Right cardiac atrium (tissue), 5 donors: ENCODE measurements at places on chromosomes 6 and 20. TPM values are rescaled to one million over a fixed set of nuclear protein-coding genes. Genes with fewer than 3 reads are reported as not detected.

DNA sequence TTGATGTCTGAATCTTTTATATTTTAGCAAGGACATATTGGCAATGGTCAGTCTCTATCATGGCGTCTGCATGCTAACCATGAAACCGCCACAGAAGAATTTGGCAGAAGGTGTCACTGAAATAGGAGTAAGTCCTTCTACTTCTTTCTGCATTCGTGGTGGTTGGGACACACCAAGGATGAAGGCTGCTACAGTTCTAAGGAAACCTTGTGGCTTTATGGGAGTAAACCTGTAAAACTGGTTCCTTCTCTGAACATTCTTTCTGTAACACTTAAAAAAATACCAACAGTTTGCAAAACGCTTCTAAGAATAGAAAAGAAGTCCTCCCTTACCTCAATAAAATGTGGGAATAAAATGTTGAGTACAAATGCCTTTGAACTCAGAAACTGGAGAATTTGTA is 195.3 kb downstream of the SLC24A3 start:
- no peak for DNase-seq

GRCh38 chr6:166167258-166167731 is 356 bp downstream of the TBXT start:
- no peak for DNase-seq

GRCh38 chr6:26124781-26125685 is 37.8 kb downstream of the HFE start:
- no peak for DNase-seq

DNA sequence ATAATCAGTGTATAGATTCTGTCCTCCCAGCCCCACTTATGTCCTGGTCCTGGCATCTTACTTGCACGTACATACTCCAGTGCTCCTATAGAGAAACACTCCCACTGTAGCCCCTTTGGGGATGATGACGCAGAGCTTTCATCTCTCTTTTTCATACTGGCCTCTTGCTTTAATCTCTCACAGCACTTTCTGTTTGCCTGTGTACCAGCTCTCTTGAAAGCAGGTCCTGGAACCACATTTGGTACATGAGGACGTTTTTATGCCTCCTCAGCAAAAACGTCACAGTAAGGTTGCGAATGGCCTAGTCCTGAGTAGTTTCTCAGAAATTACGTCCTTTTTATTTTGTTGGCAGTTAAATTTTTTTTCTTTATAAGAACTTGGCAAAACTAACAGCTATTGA is 10.8 kb downstream of the L3MBTL3 start:
- DNase-seq = no peak

DNA sequence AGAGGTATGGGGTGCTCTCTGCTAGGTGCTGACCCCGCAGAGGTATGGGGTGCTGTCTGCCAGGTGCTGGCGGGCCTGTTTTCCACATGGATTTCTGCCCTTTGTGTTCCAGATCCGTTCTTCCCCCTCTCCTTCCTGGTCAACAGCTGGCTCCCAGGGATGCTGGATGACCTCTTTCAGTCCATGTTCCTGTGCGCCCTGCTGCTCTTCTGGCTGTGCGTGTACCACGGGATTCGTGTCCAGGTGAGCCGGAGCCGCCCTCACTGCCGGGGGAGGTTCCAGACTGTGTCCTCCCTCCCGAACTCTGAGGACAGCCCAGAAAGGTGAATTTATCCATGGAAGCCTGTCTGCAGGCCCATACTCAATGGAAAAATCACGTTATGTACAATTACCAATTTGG is 36.3 kb downstream of the DYNLT1 start:
- DNase-seq = no peak

The DPPA5 gene
- total RNA-seq = not detected

DNA sequence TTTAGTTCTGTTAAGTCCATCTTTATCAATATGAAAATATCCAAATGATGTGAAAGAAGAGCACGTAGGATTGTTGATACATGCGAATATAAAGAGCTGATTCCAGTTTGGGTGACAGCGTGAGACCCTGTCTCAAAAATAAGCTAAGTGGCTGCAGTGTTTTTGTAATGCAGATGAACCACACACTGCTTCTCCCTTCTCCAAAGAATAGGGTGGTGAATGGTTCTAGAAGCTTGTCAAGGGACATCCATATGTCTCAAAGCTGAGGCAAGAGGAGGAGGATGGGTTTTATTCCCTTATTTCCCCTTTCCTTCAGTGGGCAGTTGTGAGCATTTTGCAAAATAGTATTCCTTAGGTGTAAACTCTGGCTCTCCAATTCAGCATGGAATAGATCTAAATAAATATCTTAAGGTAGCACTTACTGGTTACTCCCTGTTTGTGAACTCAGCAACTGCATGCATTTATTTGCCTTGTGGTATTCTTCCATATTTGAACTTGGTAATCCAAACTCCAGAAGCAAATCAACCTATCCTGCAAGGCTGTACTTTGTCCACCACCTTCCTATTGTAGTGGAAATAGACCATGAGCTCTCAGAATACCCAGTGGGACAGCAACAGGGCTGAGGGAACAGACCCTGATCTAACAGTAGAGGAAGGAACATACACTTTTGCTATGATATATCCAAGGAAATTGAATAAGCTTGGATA is 38.0 kb downstream of the XRN2 start:
- no peak for DNase-seq

- DNase-seq = no peak
Observed at GRCh38 chr6:39495640-39496039, 173.1 kb upstream of the KCNK16 start.

GRCh38 chr6:131460614-131461000 is 112.4 kb upstream of the ARG1 start:
- no peak for DNase-seq

GRCh38 chr20:33871362-33871761 is 60.2 kb downstream of the CHMP4B start:
- peak; percentile 57 for DNase-seq

DNA sequence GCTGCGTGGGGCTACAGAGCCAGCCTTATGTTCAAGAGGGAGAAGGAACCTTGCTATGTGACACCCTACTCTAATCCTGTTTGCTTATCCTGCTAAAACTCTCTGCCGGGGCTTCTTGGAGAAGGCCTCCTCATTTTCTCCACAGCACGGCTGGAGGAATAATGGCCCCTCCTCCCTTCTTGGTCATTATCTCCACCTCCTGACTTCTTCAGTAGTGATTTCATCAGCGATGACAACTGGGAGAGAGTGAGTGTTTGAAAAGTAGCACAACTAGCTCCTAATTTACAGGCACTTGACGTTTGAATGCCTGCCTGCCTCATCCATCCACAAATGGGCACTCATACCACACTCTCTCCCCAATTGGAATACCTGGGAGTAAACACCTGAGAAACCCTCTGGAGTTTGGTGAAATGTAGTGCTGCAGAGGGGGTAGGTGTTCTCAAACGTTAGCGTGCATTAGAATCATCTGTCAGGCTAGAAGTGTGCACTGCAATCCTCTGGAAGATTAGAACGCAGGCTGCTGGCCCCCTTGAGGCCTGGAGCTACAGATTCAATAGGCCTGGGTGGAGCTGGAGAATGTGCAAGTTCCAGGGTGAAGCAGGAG is 148.5 kb downstream of the FOXC1 start:
- DNase-seq = no peak

GRCh38 chr20:47448429-47448828 is 53.3 kb upstream of the NCOA3 start:
- no peak for DNase-seq

- no peak for DNase-seq
Observed at GRCh38 chr6:25537349-25538018, 114.5 kb upstream of the SCGN start.

DNA sequence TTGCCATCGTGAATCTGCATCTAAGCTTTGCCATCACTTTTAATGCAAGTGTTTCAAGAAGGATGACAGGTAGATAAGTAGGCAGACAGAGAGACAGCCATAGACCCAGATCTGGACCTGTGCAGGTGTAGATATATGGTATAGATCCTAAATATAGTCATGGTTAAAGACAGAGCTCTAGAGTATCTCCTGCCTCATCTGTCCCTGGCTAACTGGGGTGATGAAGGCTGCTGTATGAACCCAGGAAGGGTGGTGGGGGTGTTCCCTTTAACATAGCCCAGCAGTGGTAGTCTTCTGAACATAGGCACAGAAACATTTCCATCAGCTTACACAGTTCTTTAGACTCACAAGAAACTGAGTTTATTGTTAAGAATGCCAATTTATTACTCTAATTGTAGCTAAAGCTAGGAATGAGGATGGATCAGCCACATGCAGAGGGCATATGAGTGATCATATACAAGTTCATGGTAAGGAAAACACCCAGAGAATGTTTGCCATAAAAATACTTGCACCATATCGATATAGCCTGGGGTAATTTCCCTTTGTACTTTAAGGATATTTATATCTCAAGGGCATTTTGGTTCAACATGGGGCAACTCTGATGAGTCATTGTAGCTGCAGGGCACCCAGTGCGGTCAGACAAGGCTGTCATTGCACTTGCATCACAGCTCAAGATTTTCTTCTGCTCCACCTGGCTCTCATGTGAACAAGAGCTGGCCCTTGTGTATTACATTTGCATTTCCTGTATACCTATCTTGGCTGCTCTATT is 587.2 kb downstream of the EPM2A start:
- DNase-seq = no peak
